ENCODE measurements at places on chromosomes 5 and 9.

DNA sequence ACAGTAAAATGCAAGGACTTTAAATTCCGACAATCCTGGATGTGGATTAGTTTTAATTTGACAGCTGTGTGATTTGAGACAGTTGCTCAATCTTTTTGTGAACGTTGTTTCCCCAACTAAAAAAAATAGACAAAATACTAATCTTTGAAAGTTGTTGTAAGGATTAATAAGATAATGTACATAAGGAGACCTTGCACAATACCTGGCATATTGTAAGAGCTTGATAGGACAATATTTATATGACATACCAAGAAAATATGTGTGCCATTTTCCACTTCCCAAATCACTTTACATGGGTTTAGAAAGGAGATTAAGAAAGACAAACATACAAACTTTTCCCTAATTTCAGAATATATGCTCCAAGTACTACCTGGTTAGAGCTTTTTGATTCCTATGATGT, 25.3 kb downstream of the ARRDC3 start:
- no peak for DNase-seq

- DNase-seq: no peak
Measured at GRCh38 chr5:95385334-95385733, 5.8 kb upstream of the FAM81B start.

DNA sequence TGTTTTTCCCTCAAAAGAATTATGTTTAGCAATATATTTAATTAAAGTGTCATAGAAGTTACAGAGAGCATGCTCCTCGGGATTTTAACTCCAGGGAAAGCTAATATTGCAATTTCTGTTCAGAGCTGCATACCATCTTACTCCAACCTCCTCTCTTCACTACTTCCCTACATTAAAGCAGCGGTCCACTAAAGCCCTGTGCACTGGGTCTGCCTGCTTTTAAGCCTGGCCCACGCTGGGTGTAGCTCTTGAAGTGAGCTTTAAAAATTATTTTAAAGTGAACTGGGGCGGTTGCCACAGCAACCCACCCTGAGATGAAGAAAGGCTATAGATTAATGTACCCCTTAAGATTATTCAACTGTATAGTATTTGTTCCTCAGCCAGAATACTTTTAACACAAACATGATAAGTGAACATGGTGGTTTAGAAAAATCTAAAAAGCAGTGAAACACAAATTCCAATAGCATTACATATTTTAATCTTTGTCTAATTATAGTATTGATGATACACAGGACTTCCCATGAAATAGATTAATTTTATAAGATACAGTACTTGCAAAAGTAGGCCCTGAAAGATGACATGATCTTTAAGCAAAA, 3.9 kb upstream of the MEF2C start:
- DNase-seq: no peak

GRCh38 chr5:66888613-66889012, 292.4 kb downstream of the MAST4 start:
- DNase-seq: no peak

GRCh38 chr5:133132717-133133116, 80.9 kb downstream of the HSPA4 start:
- no peak for DNase-seq

GRCh38 chr5:126277762-126278161, 145.4 kb upstream of the GRAMD2B start:
- no peak for DNase-seq

DNA sequence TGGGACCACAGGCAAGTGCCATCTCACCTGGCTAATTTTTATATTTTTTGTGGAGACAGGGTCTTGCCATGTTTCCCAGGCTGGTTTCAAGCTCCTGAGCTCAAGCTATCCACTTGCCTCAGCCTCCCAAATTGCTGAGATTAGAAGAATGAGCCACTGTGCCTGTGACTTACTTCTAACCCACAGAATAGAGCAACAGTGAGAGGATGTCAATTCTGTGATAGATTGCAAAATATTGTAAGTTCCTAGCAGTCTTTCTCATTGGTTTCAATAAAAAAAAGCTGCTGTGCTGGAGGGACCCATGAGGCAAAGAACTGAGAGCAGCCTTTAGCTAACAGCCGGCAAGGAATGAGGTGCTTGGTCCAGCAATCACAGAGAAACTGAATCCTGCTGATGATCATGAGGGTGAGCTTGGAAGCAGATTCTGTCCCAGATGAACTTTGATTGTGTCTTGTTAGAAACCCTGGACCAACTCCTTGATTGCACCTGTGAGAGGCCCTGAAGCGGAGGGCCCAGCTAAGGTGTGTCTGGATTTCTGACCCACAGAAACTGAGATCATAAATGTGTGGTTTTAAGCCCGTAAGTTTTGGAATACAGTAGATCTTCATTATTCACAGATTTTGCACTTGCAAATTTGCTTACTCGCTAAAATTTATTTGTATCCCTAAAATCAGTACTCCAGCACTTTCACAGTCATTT, 149.7 kb downstream of the GCNT1 start:
- DNase-seq: no peak

- DNase-seq: peak; percentile 57
Measured at GRCh38 chr5:79699763-79700400, 10.2 kb downstream of the CMYA5 start.

- no peak for DNase-seq
Measured at GRCh38 chr5:98784411-98784810, 10.9 kb downstream of the RGMB start.

DNA sequence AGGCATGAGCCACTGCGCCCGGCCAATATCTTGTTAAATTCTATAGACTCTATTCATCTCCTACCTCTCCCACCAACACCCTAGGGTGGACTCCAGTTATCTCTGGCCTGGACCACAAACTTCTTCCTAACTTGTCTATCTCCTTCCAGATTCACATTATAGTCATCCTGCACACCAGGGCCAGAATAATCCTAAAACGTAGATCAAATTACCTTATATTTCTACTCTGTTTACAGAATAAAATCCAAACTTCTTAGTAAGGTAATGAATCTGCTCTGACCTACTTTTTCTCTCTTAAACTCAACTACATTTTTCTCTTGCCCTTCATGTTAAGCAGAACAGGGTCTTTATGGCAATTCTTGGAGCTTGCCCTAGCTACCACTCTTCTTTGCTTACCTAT, 6.9 kb downstream of the ELL2 start:
- no peak for DNase-seq

- DNase-seq: no peak
Measured at GRCh38 chr9:70435948-70436347, 21.5 kb upstream of the KLF9 start.

GRCh38 chr5:158718738-158719505, 380.8 kb downstream of the EBF1 start:
- DNase-seq: no peak

- DNase-seq: peak; percentile 86
Measured at GRCh38 chr9:124202447-124202971, 55.2 kb upstream of the NEK6 start.

DNA sequence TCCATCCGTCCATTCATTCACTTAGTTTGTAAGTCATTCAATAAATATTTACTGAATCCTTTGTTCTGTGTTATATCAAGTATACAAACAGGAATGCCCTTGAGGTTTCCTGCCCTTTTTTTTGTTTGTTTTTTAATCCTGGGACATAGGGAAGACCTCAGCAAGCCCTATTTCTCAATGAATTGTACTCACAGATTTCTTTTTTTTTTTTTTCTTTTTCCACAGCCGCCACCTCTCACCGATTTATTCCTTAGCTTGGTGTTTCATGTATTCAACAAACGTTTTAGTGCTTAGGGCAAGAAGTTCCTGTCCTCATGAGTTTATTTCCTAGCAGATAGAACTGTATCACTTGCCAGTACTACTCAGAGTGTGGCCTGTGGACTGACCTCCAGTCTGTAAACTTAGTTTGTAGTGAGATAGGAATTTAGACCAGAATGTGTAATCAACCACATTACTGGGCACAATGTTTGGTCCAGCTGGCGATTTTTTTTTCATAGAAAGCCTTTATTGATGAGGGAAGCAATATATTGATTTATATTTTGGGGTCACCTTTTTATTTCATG, 35.4 kb upstream of the C5orf47 start:
- DNase-seq: no peak

DNA sequence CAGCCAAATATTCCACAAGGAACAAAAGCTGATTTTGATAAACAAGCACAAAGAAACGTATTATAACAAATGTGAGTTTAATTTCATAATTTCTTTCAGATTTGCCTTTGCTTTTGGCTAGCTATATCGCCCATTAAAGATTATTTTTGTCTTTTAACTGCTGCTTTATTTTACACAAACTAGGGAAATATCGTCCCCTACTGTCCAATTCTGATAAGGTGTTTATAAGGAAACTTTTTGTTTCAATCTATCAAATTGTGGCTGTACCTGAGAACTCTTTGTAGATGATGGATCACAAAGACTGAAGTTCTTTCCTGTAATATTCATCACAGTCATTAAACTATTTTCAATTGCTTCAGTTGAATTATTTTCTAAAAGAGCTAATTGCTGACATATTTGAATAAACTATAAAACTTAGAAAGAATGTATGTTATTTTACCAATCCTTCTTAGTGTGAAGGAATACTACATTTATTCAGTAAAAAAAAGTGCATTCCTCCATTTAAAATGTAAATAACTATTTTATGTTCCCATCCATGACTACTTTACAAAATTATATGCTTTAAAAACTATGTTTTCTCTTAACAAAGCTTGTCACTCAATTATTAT, 431.3 kb upstream of the ITGA1 start:
- DNase-seq: no peak

DNA sequence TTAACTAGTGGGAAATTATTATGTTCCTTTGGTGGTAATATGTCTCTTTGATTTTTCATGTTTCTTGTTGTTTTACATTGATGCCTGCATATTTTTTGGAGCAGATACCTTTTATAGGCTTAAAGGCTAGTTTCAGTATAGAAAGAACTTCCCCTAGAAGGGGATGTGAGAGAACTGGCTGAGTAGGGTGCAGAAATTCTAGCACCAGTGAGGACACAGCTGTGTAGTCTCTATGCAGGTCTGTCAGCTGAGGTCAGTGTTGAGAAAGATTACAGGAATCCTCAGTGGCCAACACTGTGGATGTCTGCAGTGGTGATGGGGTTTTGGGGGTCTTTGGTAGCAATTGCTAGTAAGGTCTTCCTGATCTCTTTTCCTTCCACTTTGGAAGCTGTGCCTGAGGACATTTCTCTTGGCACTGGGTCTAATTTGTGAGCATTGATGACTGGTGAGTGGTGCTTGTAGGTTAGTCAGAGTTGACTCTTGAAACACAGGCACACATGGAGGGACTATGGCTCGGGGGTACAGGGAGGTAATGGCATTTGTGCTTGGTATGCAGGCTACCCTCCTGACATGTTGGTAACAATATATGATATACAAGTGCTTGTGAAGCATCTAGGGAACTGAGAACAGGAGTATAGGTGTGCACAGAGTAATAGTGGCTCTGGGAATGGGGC, 221.4 kb downstream of the SPATA31D1 start:
- no peak for DNase-seq

DNA sequence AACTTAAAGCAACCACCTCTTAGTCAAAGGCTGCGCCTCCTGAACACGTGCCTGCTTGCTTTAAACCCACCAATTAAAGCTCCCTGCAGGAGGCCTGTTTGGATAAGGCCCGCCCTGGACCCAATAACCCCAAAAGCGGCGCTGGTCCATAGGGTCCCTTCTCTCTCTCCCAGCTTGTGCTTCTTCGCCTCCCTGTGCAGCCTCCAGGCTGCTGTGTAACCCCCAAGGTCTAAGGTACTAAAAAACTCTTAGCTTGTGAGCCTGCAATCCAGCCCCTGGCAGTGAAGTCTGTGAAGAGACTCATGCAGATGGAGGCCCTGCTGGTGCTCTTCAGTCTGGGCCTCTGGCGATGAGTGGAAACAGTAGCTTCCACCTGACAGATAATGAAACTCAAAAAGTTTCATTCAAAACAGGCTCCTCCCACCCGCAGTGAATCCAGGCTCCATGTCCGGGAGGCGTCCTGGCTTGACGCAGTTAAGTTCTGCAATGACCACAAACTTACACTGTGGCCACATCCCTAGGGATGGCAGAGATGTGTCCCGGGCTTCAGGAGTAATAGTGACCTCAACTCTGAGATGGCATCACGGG, 97.3 kb downstream of the PRRT1B start:
- DNase-seq: no peak

DNA sequence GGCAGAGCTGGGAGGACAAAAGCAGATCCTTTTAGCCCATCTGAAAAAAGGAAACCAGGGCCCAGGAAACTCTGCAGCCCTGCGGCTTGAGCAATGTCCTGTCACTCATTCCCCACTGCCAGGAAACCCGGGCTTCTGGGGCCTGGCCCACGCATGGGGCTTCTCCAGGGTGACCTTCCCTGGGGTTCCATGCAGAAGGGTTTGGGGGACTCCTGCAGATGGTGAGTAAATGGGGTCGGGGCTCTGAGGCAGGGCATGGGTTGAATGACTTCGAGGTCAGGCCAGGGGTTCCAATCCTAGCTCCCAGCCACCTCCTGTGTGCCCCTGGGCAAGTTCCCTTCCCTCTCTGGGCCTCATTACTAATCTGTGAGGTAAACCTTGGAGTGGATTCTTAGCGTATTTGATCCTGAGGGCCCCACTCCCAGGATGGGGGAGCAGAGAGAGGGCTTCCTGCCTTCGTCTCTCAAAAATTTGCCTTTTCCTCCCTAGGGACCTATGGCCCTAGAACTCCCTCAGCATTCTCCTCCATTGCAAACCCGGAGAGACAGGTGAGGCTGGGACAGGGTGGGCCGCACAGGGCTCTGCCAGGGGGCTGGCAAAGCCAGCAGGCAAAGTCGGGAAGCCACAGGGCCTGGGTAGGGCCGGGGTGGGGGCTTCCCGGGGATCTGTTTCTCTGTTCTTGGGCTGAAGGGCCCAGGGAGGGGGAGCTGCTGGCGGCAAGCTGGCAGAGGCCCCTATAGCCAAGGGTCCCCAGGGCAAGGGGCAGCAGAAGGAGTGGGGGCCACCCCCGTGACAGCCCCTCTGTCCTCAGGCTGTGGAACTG, 25.8 kb downstream of the ADGRD2 start:
- no peak for DNase-seq

DNA sequence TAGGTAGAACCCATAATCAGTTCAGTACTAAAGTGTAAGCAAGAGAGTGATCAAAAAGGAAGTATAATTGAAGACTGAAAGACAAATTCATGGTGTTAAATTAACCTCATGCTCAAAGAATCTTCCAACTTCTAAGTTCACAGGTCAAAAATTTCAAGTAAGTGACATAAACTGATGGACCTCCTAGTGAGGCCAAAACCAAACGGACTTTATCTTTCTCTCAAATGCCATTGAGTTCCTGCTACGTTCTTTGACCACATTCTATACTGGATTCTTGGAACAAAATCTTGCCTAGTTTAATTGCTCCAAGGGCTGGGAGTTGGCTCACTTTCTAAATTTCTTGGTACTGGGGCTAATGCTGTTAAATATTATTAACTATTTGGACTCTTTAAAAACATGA, 794.9 kb downstream of the TLE4 start:
- DNase-seq: no peak

GRCh38 chr5:16521521-16522483, 56.2 kb upstream of the ZNF622 start:
- no peak for DNase-seq

GRCh38 chr5:88824892-88825583, 57.9 kb downstream of the MEF2C start:
- no peak for DNase-seq

DNA sequence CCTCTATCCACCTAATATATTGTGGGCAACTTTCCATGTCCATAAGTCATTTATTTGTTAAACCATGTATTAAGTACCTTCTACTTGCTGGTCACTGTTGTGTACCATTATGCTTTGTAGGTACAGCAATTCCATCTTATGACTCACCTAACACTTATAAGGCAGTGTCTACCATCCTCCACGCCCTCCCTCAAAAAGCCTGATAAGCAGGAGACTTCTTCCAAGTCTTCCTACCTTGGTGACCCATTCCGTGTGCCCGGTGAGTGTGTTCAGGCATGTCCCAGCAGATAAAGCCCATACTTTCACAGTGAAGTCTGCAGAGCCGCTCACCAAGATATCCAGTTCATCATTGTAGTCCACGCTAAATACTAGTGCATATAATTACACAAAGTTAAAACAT, 17.4 kb downstream of the FBXW2 start:
- DNase-seq: no peak
